ENCODE measurements at places on chromosomes 1 and 21. TPM values are rescaled to one million over a fixed set of nuclear protein-coding genes. Genes with fewer than 3 reads are reported as not detected.

Gene ABCD3
- polyA plus RNA-seq = 34.0 TPM

Gene BGLAP
- 0.12 TPM for polyA plus RNA-seq

Gene KANK4
- polyA plus RNA-seq = not detected

Gene OR2T8
- polyA plus RNA-seq = not detected

Gene NCF2
- 0.43 TPM for polyA plus RNA-seq

Gene GNL2
- 52.5 TPM for polyA plus RNA-seq

Gene TMIGD3
- 0.11 TPM for polyA plus RNA-seq

Gene SMIM1
- 2.5 TPM for polyA plus RNA-seq

Gene SPRR5
- not detected for polyA plus RNA-seq

Gene SLFNL1
- 0.09 TPM for polyA plus RNA-seq

Gene CDK11B
- polyA plus RNA-seq = 6.7 TPM

Gene CHODL
- polyA plus RNA-seq = 0.05 TPM

Gene FCRL1
- not detected for polyA plus RNA-seq

Gene ATP1A2
- polyA plus RNA-seq = 6.2 TPM

Gene BATF3
- polyA plus RNA-seq = 1.5 TPM

Gene SPRR2A
- not detected for polyA plus RNA-seq

Gene ATAD3C
- polyA plus RNA-seq = not detected

Gene TNFRSF14
- 7.9 TPM for polyA plus RNA-seq

Gene OR6K3
- not detected for polyA plus RNA-seq

Gene ROR1
- 7.3 TPM for polyA plus RNA-seq

Gene BMP8B
- not detected for polyA plus RNA-seq

Gene CD101
- not detected for polyA plus RNA-seq

Gene KCNE1
- 0.38 TPM for polyA plus RNA-seq

Gene MGST3
- polyA plus RNA-seq = 252 TPM

Gene PTGER3
- not detected for polyA plus RNA-seq

Gene CSRP1
- 641 TPM for polyA plus RNA-seq

Gene SYNC
- polyA plus RNA-seq = 65.1 TPM

Gene ABCG1
- 0.71 TPM for polyA plus RNA-seq

Gene POFUT2
- 35.5 TPM for polyA plus RNA-seq

Gene MTMR11
- polyA plus RNA-seq = 17.0 TPM

Gene CLDN17
- polyA plus RNA-seq = not detected

Gene KRTAP19-1
- polyA plus RNA-seq = not detected

Gene FAM167B
- 0.40 TPM for polyA plus RNA-seq

Gene C1orf141
- polyA plus RNA-seq = not detected

Gene TRIM58
- polyA plus RNA-seq = 0.09 TPM

Gene DONSON
- 20.7 TPM for polyA plus RNA-seq

Gene NPHS2
- polyA plus RNA-seq = not detected

Gene SAMSN1
- polyA plus RNA-seq = not detected

Gene OSCP1
- polyA plus RNA-seq = 7.9 TPM

Gene S100A3
- 3.2 TPM for polyA plus RNA-seq

Gene SPATA45
- not detected for polyA plus RNA-seq

Gene SMCP
- polyA plus RNA-seq = not detected

Gene TRIM67
- not detected for polyA plus RNA-seq

Gene GPR157
- polyA plus RNA-seq = 1.1 TPM

Gene NUDT4B
- polyA plus RNA-seq = 18.7 TPM
